Natural killer cell treated with Interleukin-12 subunit alpha and Interleukin-12 subunit beta and Interleukin-15 and Interleukin-18, amount 100 ng/mL, for 72 hours (primary cell): ENCODE measurements at places on chromosomes 1 and 21.
A peak's percentile ranks its signal among the peaks of the same experiment; 100 is the strongest.

DNA sequence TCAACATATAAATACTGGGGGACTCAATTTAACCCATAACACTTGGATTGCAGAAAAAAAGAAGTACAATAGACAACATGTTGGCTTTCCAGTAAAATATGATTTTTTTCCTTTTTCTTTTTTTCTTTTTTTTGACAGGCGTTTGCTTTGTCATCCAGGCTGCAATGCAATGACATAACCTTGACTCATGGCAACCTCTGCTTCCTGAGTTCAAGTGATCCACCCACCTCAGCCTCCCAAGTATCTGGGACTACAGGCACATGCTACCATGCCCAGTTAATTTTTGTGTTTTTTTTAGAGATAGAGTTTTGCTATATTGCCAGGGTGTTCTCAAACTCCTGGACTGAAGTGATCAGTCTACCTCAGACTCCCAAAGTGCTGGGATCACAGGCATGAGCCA is 1512.0 kb upstream of the PRMT6 start:
- no peak for DNase-seq

GRCh38 chr1:38697387-38697786 is 162.2 kb downstream of the RRAGC start:
- DNase-seq = no peak

GRCh38 chr1:58887059-58887458 is 103.2 kb upstream of the JUN start:
- no peak for DNase-seq

- DNase-seq = no peak
These were observed 66.6 kb downstream of the SYT2 start for GRCh38 chr1:202643397-202644218.

GRCh38 chr1:211985556-211986264 is 49.6 kb downstream of the INTS7 start:
- no peak for DNase-seq

- no peak for DNase-seq
These were observed 12.9 kb upstream of the ETV3 start for GRCh38 chr1:157151073-157151472.

GRCh38 chr1:103220631-103221041 is 112.3 kb upstream of the COL11A1 start:
- DNase-seq = no peak

DNA sequence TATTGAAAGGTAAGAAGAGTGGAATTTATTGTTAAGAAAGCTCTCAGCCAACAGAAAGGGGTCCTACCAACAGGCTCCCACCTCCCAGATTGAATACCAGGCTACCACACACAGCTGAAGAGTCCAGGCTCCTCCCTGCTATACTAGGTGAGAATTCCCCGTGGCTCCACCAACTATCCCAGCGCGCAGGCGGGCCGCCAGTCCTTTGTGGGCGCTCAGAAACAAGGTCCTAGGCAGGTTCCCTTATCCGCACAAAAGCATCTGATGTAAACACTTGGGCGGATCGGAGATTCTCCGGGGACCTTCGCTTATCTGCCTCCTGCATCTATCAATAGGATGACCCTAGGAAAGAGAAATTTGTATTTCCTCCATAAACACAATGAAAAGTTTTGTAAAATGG is 423.9 kb upstream of the ADGRL4 start:
- DNase-seq = no peak

DNA sequence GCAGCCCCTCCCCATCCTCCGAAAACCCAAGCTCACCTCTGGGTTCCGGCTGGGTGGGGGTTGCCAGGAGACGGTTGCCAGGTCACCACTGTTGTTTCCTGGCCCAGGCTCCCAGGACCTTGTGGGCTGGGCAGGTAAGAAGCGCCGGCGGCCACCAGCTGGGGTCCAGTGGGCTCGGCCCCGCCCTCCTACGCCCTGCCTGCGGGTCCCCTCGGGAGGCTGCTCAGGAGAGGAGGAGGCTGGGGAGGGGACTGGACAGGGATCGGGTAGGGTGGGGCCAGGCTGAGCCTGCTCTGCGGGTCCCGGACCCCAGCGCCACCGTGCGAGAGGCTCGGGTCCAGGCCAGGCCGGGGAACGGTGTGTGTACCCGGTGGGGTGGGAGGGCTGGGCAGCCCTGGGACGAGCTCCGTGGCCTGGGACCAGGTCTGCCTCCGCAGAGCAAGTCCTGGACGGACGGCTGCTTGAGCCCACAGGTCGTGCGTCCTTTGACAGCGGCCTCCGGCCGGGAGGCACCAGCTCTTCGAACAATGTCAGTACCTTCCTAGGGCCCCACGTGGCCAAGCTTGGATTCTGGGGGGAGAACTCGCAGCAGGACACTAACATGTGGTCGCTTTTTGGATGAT is at the start of gene TTLL10:
TTLL10 (plus strand) TSS at position 88 of the 623 bp plus-strand sequence. CDS start 5,336 bp downstream, outside the sequence.
- no peak for DNase-seq

- no peak for DNase-seq
These were observed 116.3 kb downstream of the DAB1 start for GRCh38 chr1:57307392-57308170.

- no peak for DNase-seq
These were observed 89.1 kb downstream of the ZNF326 start for GRCh38 chr1:90083995-90084394.

GRCh38 chr1:159071970-159072582 is 4.5 kb downstream of the AIM2 start:
- peak; percentile 64 for DNase-seq

- no peak for DNase-seq
These were observed 8.6 kb upstream of the PPFIA4 start for GRCh38 chr1:203017692-203018091.
